RWPE1 (cell line): ENCODE measurements at places on chromosomes 2 and 18.

DNA sequence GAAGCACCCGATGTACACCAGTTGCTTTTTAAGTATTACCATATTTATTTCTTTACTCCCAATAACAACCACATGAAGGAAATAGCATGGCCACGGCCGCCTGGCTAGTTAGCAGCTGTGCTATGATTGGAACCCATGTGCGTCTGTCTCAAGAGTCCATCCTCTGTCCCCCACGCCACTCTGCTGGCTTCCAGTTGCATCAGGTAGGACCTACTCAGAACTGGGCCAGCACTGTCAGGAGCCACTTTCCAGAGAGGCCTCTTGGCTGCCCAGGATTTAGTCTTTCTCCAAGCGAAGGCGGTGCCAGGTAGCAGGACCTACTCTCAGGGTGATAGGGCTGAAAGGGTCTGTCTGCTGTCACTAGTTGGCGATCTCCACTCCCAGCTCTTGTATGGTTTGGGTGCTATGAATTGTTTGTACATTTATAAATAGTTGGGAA is 22.1 kb downstream of the ASB18 start:
- DNase-seq, result no peak

GRCh38 chr2:175097297-175097696 is 70.7 kb downstream of the ATF2 start:
- DNase-seq, result no peak

DNA sequence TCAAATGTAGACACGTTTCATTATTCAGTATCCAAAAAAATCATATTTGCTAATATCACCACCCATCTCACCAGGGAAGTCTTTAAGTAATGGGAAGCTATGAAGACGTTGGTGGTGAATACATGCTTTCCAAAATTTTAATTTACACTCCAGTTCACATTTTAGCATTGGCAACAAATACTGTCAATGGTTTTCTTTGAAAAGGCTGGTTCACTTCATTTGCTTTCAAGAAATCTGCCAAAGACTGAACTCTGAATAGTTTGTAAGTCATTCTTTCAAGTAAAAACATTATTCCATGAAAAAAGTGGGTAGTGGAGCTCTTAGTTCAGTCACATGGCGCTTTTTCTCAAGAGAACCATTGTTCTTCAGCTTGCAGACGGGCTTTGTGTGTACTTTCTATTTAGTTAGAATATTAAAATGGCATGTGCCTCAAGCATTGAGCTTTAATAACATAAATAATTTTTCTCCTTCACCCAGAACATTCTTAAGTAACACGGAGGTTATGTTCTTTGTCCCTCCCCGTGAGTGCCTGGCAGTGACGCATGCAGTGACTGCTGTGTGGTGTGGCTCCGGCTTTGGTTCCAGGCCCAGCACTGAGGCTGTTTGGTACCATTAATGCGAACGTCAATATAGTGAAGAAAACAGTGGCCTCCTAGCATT is 300.0 kb upstream of the HDAC4 start:
- DNase-seq, result no peak

GRCh38 chr18:36015629-36016028 is 43.1 kb downstream of the RMP24 start:
- DNase-seq, result no peak

- no peak for DNase-seq
Measured at GRCh38 chr2:108579623-108580022, 45.4 kb downstream of the LIMS1 start.

GRCh38 chr18:3757361-3757760 is 307.4 kb downstream of the TGIF1 start:
- no peak for DNase-seq

DNA sequence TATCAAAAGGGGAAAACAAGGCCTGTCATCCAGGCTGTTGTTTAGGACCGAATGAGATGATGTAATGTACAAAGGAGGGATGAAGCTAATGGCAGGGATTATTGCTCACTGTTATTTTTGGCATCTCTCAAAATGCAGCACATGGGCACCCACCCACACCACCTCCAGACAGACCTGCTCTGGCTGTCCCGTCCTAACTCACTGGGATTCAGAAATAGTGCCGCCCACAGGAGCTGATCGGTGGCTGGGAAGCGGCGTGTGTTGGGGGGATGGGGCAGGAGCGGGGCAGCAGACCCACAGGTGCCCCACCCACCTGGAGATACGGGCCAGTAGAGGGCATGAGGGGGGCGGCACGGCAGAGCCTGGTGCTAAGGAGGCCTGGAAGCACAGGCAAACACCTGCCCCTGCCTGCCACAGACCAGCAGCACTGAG is 52.2 kb downstream of the CRACDL start:
- no peak for DNase-seq

- no peak for DNase-seq
Measured at GRCh38 chr2:38704664-38705063, 38.8 kb downstream of the GALM start.

DNA sequence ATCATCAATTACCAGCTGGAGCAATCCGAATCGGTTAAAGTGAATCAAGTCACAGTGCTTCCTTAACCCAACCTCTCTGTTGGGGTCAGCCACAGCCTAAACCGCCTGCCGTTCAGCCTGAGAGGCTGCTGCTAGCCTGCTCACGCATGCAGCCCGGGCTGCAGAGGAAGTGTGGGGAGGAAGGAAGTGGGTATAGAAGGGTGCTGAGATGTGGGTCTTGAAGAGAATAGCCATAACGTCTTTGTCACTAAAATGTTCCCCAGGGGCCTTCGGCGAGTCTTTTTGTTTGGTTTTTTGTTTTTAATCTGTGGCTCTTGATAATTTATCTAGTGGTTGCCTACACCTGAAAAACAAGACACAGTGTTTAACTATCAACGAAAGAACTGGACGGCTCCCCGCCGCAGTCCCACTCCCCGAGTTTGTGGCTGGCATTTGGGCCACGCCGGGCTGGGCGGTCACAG is 496 bp upstream of the ITGA4 start:
- DNase-seq, result no peak

DNA sequence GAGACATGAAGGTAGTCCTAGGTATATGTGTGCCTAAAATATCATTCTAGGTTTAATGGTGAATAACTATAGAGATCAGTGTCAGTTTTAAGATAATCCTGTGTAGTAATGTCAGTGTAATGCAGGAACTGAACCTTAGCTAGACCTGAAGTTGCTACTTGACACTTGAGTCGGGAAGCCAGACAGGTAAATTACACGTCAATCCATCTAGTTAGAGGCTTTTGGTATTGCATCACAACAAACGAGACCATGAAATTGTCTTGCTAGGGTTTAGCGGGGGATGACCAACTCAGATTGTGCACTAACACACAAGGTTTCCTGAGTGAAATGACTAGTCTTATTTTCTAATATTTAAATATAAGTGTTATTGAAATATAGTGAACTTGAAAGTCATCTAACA is 2.0 kb downstream of the YPEL5 start:
- no peak for DNase-seq

- no peak for DNase-seq
Measured at GRCh38 chr2:187157046-187157445, 291.0 kb downstream of the CALCRL start.

DNA sequence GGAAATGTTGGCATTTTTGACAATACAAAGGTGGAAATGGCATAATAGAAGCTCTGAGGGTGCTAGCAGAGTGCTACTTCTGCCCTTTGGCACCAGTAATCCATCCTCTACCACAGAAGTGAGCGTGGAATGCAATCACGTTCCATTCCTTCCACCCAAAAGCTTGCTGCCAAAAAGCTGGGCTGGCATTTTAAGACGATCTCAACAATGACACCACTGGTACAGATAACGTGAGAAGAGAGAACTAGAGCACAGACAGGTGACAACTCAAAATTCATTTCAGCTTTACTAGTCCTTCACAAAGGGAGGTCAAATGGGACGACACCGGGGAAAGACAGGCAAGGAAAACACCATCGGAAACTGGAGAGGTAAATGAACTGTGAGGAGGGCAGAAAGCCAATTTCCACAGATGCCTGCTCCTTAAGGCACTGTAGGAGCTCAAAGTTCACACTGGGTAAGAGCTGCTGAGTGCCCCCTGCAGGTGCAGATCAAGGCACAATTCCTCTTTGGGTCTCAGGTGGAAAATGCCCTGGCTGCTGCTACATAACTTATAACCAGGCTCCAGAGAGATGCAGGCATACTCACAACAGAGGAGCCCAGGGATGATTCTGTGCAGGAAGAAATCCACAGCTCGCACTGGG is 50.7 kb upstream of the RNU4ATAC start:
- no peak for DNase-seq

- no peak for DNase-seq
Measured at GRCh38 chr2:204401114-204401513, 144.2 kb upstream of the PARD3B start.

- DNase-seq, result no peak
Measured at GRCh38 chr2:96546797-96547196, 10.2 kb downstream of the ARID5A start.

DNA sequence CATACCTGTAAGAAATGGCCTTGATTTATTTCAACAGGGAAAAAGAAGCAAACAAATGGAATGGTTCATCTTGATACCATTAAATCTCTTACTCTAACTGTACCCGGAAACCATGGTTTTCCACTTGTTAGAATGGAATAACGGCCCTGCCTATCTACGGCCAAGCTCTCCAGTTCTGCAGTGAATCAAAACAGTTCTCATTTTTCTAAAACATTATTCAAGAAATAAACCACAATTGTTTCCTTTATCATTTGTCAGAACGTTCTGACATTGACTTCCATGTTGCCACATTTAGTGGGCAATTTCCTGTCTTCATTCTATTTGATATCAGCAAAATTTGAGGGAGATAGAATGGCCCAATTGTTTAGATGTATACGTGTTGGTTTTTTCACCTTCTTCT is 118.8 kb upstream of the CDH19 start:
- DNase-seq, result no peak

DNA sequence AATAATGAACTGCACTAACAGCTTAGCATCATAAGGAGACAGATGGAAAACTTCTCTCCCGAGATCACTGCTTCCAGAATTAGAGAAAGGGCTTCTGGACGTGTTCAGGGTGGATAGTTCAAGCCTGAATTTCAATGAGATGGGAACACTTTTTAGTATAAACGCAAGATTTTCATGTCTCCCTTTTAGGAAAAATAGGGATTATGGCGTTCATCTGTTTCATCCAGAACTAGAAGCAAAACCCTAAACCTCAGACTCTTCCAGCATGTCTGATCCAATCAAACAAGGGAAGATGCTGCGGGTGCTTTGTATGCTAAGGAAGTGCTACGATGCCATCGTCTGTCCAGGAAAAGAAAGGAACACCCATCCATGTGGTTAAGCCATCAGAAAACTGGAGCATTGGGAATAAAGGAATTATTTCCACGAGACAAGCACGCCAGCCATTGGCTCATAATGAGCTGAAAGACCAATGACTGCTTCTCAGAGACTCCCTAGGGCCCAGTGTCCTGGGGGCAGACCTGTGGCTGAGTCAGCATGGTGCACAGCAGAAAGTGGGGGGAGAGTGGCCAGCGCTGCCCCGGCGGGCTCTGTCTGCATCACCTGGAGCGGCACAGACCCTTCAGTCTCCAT is 65.9 kb upstream of the AFF3 start:
- no peak for DNase-seq

DNA sequence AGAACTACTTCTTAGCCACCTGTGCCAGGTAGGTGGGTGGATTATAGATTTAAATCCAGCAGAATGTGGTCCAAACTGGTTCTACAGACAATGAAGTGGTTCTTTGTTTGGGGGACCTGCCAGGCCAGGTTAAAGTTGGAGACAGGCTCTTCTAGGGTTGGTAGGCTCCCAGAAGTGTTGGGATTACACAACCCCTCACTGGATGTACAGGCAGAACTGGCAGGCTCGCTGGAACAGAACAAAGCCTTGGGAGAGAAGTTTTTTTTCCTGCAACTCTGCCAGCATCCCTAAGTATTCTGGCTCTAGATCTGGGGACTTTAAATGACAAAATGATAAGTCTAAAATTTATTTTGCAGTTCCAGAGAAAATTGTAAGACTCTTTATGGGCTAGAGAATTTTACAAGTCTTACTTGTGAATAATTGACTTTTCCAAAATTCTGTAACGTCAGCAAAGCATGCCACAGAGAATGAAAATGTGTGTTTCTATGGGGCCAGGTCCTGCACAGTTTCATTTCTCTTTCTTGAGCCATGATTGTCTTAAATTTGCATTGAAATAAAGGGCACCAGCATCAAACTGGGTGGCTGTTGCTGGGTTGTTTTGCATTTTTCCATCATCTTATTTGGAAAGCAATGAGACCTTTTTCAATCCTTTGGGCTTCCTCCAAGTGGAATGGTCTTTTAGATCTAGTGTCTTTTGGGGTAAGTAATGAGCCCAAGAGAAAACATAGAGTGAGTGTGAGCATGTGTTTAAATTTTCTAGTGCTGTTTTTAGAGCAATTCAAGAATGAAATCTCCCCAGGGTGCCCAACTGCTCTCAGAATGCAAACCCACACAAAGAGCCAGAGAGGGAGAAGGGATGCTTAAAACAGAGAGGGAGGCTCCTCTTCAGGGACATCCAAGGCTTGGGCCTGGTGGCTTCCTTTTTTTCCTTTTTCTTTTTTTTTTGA is 32.4 kb upstream of the ATL2 start:
- no peak for DNase-seq

DNA sequence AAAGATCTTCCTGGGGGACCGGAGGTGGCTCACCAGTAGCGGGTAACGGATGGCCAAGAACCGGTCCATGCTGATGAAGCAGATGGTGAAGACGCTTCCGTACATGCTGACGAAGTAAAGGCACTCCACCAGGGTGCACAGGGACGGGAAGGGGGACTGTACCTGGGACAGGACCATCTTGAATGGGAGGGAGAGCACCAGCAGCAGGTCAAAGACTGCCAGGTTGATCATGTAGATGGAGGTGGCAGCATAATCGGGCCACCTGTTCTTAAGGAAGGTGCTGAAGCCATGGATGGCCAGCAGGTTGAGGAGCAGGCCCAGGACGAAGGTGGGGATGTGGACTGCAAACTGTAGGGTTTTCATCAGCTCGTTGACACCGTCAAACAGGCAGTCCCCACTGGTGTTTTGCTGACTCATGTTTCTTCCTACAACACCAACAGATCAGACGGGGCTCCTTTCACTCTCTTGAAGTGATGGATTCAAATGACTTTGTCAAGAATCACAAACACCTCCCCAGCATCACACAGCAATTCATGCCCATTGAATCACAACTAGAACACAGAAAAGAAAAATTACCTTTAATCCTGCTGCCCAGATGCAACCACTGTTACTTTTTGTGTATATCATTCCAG is 14.4 kb downstream of the GPR55 start:
- DNase-seq, result no peak

GRCh38 chr2:126744640-126745039 is 88.7 kb downstream of the GYPC start:
- DNase-seq, result no peak
